ENCODE measurements at places on chromosomes 2 and 18.
A peak's percentile ranks its signal among the peaks of the same experiment; 100 is the strongest.

DNA sequence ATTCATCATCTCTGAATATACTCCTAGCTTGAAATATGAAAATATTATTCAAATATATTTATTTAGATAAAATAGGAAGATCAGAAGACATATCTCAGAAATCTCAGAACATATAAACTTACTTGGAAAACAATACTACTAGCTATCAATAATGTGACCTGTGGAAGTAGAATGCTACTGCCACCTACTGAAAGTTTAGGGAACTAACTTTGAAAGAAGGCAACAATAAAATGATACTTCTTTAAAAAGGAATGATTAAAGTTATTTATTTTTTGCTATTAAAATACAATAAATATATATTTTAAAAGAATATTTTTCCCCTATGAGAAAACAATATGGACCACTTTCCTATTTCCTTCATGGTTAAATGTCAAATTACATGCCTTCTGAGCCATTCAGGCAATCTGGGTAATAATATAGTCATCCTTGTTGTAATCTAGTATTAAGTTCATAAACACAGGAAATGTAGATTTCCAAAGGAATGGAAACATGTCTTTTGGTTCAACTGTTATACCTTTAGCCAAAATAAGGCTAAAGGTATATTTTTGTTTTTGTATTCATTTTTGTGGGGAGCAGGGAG, 26.0 kb downstream of the ACADL start:
- no peak for DNase-seq

GRCh38 chr2:209208211-209208610, 215.6 kb upstream of the MAP2 start:
- DNase-seq, result peak; percentile 30

- no peak for DNase-seq
Measured at GRCh38 chr2:224915136-224915535, 127.1 kb downstream of the DOCK10 start.

GRCh38 chr2:127082974-127083373, 24.0 kb downstream of the BIN1 start:
- DNase-seq, result no peak

DNA sequence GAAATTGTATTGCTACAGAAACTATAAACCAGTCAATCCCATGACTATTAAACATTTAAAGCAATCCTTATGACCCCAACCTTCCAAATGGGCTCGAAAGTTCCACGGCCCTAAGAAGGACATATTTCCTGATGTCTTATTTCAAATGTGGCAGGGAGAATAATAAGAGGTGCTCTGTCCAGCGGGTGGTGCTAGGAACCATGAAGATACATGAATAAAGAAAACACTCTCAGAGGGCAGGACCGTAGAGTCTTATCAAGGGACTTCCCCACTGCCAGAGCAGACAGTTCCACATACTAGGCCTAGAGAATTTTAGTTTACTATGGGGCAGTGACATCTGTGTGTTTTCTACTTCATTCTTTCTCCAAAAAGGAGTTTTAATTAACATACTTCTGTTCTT, 187.1 kb upstream of the PIK3C3 start:
- DNase-seq, result no peak

GRCh38 chr18:45525301-45525700, 90.0 kb upstream of the SLC14A2 start:
- DNase-seq, result no peak

GRCh38 chr2:13515254-13515653, 798.5 kb downstream of the TRIB2 start:
- no peak for DNase-seq

GRCh38 chr2:43851011-43851980, 12.5 kb downstream of the ABCG8 start:
- no peak for DNase-seq

DNA sequence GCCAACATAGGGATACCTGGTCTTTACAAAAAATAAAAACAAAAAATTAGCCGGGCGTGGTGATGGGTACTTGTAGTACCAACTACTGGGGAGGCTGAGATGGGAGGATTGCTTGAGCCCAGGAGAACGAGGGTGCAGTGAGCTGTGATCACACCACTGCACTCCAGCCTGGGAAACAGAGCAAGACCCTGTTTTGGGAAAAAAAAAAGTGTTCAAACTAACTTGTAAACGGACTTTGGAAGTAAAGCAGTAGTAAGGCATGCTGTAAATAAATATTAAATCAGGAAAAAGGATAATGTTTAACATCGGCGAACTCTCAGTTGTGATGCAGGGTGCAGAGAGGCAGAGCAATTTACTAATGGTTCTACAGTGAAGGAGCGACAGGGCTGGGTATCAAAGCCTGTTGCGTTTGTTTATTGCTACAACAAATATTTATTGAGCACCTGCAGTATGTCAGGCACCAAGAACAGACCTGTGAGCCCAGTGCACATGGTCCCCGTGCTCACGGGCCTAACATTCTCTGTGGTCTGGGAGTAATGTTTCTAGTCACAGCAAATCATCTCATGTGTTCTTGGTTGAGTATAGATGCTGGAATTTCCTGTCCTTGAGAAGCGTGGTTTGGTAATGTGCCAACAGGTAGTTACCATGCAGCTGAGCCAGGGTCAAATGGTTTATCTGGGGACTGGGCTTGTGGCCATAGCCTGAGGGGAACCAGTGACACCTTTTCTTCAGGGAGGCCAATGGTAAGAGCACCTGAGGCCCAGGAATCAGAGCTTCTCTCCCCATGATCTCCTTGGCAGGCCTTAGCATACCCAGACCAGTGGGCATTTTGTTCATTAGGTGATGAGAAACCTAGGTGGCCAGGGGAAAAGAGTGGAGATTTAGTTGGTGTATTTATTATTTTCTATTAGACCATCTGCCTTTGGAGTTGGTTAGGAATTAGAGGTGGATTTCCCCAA, 27.9 kb upstream of the GREB1 start:
- no peak for DNase-seq

DNA sequence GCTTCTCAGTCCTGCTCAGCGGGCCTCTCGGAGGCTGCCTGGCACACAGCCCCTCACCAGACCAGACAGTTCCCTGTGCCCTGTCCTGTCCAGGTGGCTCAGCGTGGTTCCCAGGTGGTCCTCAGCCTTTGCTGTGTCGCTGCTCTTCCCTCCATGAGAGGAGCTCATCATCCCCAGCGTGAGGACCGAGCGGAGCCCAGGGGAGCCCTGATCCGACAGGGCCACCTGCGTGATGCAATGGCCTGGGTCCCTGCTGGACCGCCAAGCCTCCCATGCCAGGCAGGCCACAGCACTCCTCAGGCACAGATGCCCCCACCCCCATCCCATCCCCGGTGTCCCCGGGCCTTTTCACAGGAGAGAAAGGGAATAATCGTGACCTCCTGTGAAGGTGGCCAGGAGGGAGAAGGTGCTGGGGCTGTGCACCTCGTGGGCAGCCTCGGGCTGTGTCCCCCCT, 4.3 kb downstream of the GPC1 start:
- no peak for DNase-seq

- DNase-seq, result no peak
Measured at GRCh38 chr2:29597035-29597434, 324.4 kb downstream of the ALK start.

- DNase-seq, result no peak
Measured at GRCh38 chr2:46195819-46196218, 101.4 kb upstream of the EPAS1 start.

GRCh38 chr2:157087373-157088002, 170.0 kb upstream of the GALNT5 start:
- DNase-seq, result no peak

- DNase-seq, result no peak
Measured at GRCh38 chr2:38125842-38126241, 49.9 kb upstream of the CYP1B1 start.

DNA sequence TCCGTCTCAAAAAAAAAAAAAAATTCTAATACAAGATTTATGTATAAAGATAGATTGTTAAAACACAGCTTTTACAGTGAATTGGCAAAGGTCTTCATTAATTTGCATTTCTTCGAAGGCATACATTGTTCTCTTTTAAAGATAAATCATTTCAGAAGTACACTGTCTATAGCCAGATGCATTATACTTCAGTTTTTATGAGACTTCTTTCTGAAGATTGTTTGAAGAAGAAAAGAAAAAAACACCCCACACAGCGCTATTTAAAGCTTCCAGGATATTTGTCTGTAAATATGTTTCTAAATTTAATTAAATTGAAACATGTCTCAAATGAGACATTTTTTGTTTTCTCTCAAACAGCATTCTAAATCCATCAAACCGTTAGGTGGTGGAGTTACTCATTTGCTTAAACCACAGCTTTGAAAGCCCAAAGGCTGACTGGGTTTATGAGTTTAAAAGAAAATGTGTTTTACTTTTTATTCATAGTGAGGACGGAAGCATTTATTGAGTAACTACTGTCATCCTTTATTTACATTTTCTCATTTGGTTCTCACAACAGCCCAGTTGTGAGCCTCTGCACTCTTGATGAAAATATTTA, 42.4 kb upstream of the C1GALT1C1L start:
- no peak for DNase-seq

DNA sequence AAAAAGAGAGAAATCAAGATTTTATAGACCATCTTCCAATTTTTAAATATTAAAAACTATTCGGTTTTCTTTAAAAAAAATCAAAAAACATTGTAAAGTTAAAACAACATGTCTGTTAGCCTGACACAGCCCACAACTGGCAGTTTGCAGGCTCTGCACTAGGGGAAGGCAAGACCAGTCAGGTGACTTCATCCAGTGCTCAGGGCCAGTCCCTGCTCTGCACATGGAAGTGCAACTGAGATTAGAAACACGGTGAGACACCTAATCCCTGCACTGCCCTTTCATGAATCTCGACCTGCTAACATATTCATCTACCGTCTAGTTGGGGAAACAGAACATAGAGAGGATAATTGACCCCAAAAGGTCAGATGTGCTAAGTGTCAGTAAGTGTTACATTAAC, 135.2 kb downstream of the BARD1 start:
- no peak for DNase-seq

GRCh38 chr2:105437708-105438103, 38.9 kb upstream of the FHL2 start:
- no peak for DNase-seq

GRCh38 chr2:205892251-205892655, 193.7 kb downstream of the INO80D start:
- no peak for DNase-seq

Data from stimulated activated CD8-positive, alpha-beta memory T cell treated with anti-CD3 and anti-CD28 coated beads, Interleukin-4, amount 100 ng/mL, for 48 hours (primary cell).